ENCODE measurements at places on chromosomes 12 and 14.

DNA sequence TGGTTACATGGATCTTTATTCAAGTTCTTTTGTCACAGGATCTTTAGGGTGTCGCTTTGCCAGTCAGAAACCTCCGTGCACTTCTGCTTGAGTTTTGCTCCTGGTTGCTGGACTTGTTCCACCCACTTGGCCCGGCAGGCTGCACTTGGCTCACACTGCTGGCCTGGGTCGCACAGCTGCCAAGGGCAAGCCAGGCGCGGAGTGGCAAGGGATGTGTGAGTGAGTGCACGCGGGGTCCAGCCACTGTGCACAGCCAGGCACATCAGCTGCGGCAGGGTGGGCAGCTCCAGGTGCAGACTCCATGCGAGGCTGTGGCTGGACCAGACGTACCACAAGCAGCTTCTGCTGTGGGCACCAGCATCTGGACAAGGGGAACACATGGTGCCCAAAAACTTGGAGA is 76.6 kb downstream of the DERA start:
- DNase-seq, result no peak

- no peak for DNase-seq
Measured at GRCh38 chr14:38947343-38947742, 155.7 kb downstream of the SEC23A start.

DNA sequence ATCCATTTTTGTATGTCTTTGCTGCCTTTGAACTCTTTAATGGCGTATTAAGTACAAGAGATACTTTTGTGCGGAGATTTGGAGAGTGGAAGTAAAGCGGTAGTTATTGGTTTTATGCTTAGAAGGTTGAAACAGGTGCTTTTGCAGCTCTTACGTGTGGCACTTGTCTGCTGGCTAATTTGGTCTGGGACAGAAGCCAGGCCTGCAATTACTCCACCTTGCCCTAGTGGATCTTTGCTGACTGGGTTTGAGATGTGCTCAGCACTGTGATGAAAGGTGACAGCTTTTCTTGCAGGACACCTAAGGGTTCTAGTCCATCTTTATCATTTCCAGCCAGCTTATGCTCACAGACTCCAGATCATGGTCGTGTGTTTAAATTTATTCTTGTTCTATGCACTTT is 252.5 kb downstream of the RPL10L start:
- no peak for DNase-seq

DNA sequence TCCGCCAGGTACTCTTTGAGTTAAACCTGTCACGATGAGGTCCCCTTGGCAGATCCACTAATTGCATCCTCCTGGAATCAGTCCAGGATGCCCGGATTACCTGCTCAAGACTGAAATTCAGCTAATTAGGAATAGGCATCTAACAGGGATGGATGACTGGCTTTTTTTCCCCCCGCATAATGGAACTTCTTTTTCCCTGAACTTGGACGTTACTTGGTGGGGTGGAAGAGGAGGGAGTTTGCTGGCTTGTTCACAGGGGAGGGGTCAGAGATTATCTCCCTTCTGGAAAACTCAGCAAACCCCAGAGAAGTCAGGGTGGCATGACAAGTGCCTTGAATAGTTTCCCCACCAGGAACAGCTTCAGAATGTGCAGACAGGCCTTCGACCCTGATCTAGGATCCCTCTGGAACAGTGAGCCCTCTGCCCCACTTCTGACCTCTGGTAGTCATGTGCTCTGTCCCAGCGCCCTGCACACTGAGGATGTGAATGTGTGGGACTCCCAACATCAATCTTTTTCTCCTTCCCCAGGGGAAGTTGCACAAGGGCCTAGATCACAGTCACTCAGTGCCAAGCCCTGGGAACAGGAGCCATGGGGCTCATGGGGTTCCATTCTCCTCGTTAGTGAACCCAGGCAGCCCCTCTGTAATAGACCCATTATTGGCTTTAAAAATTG is 142.5 kb downstream of the SMOC1 start:
- no peak for DNase-seq

DNA sequence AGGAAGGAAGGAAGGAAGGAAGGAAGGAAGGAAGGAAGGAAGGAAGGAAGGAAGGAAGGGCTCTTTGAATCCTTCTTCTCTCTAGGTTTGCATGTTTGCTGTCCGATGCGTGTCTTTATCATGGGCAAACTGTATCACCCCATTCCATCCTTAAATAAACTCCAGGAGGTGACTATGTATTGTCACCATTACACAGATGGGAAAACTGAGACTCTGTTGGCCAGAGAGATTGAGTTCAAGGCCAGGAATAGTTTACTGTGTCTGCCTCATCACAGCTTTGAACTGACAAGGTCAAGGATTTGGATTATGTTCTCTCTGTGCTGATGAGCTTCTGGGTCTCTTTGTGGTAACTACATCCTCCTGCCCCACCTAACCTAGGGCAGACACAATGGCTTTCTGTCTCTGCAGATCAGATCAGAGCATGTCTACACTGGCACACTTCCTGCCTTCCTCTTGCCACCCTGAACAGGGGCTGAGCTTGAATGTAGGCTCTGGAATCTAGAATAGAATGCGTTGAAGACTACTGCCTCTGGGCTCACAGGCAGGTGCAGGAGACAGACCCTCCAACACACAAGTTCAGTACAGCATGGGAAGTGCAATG is 78.9 kb upstream of the MAP1LC3B2 start:
- no peak for DNase-seq

DNA sequence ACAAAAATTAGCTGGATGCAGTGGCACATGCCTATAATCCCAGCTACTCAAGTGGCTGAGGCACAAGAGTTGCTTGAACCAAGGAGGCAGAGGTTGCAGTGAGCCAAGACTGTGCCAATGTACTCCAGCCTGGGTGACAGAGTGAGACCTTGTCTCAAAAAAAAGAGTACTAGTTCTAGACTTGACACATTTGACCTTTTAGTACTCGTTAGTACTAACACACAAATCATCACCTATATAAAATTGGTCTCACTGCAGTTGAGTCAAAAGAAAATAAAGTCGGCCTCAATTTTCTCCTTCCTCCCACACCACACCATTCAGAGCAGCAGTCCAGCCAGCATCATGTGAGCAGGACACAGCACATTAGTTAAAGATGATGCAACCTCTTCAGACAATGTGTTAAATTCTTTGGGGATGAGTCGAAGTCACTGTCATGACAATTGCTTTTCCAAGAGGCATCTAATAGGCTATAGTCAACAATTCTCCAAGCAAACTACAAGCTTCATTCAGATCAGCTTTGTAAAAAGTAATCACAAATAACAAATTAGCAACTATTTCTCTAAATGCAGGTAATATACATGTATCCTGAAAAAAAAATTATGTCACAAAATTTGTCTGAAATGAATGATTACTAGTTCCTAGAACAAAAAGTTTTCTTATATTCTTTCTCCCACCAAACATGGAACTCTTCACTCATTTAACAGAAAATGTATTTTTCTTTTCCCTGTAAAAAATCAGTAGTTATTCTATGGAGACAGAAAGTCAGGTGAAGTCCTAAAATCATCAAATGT is 55.6 kb downstream of the CLIP1 start:
- DNase-seq, result peak; percentile 86

DNA sequence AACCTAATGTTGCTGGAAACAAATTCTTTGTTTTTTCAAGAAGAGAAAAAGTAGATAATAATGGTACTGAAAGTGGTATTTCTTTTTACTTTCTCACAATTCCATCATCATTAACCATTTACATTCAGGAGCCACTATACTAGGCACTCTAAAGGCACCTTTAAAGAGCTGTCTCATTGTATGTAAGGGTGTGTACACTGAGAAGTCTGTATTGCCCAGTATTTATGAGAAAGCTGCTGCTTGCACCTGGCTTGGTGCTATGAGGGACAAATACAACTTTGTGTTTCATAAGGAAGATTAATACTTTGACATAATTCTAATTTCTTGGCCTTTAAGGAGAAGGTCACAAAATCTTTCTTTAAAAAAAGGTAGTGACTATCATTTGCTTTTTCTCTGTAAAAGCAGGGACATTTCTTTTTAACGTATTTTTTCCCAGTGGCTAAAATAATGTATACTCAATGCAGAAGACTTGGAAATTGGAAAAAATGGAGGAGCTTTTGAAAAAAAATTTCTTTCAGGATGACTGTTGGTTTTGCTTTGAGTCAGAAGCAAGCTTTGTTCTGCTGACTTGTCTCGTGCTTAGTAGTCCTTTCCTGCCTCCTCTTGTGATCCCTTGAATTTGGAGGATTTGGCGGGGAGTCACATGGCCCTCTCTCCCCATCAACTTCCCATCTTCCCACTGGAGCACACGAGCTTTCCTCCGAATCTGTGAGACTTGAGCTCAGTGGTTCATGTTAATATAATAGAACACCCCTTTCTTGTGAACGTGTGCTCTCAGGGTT is 50.1 kb downstream of the RASSF3 start:
- no peak for DNase-seq

DNA sequence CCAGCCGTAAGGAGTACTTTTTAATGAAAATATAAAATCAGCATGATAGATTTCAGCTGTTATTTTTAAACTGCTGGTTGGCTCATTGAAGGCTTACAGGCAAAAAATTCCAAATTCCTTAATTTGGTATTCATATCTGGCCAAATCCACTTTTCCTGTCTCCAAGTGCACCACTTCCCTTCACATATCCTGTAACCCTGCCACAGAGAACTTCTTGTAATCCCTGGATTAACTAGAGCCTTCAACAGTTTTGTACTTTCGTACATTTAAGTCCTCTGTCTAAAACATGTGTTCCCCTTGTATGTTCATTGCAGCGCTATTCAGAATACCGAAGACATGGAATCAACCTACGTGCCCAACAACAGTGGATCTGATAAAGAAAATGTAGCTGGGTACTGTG is 9.6 kb downstream of the PUS7L start:
- DNase-seq, result no peak

DNA sequence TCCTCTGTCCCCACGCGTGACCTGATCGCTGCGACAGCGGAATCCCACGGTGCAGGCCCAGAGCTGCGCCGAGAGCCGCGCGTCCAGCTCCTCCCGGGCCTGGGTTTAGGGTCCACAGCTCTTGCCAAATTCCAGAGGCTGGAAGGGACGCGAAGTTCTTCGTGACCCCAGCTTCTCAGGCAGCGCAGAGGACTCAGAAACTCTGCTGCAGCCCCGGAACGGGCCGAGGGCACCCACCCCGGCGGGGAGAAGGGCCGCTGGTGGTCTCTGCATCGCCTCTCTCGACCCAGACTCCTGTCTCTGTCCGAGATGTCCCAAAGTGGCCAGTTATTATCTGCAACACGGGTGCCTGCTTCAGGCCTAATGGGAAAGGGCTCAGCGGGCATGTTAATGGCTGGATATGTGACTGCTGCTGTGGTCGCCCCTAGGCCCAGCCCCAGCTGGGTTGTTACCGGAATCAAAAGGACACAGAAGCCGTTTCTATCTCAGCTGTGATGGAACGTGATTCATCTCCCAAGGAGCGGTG is 236.4 kb downstream of the VRK1 start:
- no peak for DNase-seq

DNA sequence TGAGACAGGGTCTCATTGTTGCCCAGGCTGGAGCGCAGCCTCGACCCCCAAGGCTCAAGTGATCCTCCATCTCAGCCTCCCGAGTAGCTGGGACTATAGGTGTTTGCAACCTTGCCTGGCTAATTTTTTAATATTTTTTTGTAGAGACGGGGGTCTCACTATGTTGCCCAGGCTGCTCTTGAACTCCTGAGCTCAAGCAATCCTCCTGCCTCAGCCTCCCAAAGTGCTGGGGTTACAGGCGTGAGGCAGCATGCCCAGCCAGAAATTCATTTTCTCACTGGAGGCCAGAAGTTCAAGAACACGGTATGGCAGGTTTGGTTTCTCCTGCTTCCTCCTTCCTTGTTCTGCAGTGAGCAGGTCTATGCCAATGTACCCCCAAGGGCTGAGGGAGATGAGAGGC is 3.7 kb downstream of the RNASE1 start:
- DNase-seq, result no peak

DNA sequence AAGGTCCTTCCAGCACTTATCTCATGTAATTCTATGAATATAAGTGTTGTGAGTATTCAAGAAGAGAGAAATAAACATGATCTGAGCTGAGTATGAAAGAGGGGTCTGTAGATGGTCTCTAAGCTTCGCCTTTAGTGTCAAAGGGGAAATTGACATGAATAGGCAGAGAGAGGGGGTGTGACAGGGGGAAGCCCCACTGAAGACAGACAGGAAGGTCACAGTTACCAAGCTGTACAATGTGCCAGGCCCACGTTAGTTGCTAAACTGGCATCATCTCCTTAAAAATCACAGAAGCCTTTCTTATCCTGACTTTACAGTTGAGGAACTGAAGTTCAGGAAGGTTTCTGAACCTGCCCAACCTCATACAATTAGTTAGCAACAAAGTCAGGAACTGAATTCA is 7.6 kb downstream of the ARHGEF40 start:
- no peak for DNase-seq

DNA sequence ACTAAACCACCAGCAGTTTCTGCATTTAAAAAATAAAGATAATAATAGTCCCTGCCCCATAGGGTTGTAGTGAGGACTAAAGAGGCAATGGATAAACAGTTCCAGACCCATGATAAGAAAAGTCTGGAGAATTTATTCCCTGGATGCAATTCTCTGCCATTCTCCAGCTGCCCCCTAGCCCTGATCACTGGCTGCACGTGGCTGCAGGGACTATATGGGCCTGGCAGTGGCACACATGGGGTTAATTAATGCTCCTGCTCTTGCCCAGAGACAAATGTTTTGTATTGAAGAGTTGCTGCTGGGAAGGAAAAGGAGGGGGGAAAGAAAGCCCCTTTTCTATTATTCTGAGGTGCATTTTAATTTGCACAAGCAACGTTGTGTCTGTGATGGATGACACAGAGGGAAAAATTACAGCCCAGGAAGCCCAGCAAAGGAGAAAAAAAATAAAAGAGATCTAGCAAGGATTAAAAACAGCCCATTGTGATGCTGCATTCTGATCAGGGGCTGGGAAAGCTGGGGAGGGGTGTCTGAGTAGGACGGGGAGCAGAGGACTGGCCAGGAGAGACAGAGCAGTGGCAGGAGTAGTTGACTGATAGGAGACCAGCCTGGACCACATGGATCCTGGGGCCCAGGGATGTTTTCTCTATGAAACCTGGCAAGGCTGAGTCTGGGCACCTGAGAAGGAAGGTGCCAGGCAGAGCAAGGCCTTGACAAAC is 149.3 kb downstream of the ESRRB start:
- no peak for DNase-seq

DNA sequence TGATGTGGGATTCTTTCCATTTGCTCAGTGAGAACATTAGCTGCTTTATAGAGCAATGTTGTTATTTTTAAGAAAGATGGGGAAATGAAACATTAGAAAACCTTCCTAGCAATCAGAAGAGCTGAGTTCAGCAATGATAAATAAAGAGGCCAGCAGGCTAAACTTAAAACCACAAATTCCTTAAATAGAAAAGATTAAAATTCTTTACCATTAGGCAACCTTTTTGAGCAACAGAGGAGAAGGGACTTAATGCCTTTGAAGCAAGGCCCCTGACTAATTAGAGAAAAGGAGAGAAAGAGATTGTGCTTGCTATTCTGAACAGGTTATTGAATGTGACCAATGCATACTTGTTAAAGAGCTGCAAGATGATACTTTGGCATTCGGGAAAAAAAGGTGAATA is 160.8 kb upstream of the LMO3 start:
- no peak for DNase-seq

Data from HS-5 (cell line).